ENCODE measurements at places on chromosomes 1 and 21.
A peak's percentile ranks its signal among the peaks of the same experiment; 100 is the strongest.

DNA sequence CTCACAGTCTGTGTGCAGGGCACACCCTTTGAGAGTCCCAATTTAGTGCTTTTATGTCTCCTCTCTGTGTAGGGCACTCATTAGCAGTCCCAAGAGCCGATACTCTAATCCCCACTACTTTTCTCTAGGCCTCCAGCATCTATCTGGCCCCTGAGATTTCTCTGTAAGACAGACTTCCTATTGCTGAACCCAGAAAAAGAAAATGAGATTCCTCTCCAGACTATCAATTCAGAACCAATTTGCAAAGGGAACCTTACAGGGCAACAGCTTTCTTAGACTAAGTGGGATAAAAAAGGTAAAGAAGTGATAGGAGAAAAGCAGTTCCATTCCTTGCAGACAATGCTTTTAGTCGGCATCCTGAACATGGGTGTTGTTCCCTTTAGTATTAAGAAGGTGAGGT lies 172.2 kb downstream of the EDEM3 start:
- DNase-seq = no peak

DNA sequence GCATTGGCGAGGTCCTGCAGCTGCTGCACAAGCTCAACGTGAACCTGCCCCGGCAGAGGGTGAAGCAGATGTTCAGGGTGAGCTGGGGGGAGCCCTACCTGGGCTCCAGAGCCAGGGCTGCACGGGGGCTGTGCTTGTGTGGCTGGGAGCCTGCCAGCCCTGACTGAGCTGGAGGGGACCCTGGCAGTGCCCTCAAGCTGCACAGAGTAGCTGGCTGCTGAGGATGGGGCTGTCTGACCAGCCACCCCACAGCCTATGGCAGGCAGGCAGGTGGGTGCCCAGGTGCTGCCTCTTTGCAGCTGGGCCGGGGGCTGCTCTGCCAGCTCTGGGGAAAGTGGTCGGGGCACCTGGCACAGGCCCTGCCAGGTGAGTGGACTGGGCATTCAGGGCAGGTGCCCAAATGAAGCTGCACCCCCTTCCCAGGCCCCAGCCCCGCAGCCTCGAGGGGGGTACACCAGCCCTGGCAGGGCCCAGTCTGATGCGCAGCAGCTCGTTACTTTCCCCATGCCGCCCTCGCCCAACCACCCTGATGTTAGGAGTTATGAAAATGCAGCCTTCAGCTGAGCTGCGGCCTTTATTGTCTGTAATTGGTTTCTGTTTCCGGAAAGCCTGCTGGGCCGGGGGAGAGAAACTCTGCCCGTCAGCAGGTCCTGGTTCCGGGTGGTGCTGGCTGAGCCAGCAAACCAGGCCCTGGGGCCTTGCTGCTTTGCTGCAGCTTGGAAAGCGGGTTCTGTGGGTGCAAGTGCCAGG lies 4.3 kb downstream of the PLCH2 start:
- no peak for DNase-seq

- DNase-seq = peak; percentile 5
Observed at GRCh38 chr21:26881504-26882228, 36.5 kb upstream of the ADAMTS1 start.

DNA sequence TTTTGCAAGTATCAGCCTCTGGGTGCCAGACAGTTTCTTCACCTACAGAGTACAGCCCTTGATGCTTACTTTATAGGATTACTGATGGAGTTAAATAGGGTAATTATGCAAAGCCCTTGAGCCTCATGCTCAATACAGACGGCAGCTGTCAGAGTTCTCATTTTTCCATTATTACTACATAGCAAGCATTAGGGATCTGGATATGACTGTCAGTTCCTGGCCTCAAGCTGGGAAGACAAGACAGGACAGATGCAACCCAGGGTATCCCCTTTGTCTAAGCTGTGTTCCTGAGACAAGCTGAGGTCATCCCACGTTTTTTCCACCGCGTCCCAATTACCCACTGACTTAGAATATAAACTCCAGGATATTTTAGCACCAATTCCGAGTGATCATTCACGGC lies 94.4 kb downstream of the SLC35F3 start:
- no peak for DNase-seq

DNA sequence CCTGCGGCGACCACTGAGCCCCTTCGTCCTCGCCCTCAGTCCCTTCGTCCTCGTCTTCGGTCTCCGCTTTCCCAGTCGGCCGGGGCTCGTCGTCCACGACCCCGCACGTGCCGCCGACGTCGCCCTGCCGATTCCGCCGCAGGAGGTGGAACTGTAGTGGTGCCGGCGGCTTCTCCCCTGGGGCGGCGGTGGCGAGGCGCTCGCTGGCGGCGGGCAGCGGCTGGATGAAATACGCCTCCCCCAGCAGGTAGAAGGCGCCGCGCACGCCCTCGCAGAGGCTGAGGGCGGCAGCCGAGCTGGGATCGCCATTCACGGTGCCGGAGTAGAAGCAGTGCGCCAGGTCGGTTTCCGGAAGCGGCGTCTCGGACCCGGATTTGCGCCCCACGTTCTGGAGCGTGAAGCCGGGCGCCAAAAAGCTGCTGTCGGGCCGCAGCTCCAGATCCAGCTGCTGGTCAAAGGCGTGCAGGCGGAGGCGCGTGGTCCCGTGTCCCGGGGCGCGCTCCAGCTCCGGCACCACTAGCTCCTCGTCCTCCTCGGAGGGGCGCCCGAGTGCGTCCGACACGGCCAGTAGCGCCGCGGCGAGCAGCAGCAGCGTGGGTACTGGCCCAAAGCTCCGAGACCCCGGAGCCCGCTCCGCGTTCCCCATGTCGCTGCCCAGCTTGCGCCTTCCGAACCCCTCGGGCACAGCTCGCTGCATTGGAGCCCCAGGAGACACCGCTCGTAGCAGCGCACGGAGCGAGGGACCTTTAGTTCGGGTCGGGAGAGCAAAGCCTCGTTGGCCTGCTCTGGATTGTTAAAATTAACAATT lies 747 bp downstream of the ADAMTS1 start:
- no peak for DNase-seq

DNA sequence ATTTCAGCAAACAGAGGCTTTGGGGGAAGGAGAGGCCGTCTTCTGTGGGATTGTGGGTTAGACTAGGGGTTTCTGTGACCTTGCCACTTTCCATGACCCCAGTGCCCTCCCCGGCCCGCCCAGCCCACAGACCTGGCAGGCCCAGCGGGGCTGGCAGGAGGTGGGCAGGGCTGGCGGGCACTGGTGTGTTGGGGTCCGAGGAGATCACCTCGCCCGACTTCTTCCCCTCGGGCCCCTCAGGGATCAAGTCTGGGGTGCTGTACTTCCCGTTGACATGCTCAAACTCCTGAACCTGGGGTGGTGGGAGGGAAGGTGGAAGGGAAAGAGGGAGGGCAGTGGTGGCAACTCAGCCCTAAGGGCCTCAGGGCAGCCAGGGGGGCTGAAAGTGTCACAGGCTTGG lies 56.3 kb downstream of the CHD5 start:
- DNase-seq = no peak

- no peak for DNase-seq
Observed at GRCh38 chr1:88983791-88984559, 8.5 kb downstream of the KYAT3 start.

DNA sequence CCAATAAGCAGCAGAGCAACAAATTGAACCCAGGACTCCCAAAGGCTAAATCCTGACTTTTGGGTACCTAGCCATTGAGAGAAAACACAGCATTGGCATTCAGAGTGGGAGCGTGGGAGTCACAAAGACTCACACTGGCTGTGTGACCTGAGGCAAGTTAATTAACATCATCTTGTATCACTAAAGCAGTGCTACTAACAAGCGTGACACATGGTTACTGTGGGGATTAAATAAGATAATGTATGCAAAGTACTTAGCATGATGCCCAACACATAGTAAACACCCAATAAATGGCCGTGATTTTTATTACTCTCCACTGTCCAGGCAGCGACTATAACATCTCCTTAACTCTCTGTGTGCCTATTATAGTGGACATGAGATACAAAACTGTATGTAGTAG lies 73.3 kb downstream of the CD34 start:
- DNase-seq = no peak

DNA sequence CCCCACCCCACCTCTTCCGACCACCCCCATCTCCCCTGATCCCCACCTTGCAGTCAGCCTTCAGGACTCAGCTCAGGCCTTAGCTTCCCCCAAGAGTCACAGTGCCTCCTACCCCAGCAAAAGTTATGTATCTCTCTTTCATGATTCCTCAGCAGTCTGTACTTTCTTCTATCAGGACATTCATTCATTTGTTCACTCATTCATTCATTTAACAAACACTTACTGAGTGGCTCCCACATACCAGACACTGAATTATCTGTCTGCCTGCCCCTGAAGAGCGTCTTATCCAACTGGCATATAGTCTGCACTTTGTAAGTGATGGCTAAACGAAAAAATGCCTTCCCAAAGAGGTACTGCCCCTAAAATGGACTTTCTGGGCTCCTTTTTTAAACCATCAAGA lies 114.4 kb upstream of the SLC35F3 start:
- no peak for DNase-seq

GRCh38 chr1:194474701-194475100 lies 1288.3 kb upstream of the B3GALT2 start:
- no peak for DNase-seq

- DNase-seq = no peak
Observed at GRCh38 chr1:168202941-168203654, 22.7 kb upstream of the SFT2D2 start.

- no peak for DNase-seq
Observed at GRCh38 chr21:41581592-41582228, 73.8 kb upstream of the TMPRSS2 start.

- no peak for DNase-seq
Observed at GRCh38 chr21:42683371-42684108, 30.1 kb downstream of the PDE9A start.

GRCh38 chr21:28216976-28217523 lies 775.6 kb downstream of the LTN1 start:
- DNase-seq = no peak

- no peak for DNase-seq
Observed at GRCh38 chr1:225713281-225713680, 60.4 kb upstream of the ENAH start.

DNA sequence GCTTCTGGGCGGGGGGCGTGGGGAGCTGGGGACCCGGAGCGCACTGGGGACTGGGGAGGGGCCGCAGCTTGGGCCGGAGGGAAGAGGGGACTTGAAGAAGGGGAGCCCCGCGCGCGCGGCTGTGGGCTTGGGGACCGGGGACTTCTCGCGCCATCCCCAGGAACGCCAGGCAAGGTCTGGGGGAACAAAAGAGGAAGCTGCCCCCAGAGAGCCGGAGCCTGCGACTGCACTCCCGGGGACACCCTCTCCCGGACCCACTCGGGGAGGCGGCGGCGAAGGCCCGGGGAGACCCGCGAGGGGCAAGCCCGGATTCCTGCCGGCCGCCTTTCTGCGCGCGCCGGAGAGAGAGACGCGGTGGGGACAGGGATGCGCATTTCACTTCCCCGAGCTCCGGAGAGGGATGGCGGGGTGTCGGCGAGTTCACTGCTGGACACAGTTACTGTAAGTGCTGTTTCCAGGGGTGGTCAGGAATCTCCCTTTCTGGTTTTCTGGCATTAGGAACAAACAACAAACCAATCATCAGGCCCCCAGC lies 732 bp downstream of the ABCG1 start:
- no peak for DNase-seq

DNA sequence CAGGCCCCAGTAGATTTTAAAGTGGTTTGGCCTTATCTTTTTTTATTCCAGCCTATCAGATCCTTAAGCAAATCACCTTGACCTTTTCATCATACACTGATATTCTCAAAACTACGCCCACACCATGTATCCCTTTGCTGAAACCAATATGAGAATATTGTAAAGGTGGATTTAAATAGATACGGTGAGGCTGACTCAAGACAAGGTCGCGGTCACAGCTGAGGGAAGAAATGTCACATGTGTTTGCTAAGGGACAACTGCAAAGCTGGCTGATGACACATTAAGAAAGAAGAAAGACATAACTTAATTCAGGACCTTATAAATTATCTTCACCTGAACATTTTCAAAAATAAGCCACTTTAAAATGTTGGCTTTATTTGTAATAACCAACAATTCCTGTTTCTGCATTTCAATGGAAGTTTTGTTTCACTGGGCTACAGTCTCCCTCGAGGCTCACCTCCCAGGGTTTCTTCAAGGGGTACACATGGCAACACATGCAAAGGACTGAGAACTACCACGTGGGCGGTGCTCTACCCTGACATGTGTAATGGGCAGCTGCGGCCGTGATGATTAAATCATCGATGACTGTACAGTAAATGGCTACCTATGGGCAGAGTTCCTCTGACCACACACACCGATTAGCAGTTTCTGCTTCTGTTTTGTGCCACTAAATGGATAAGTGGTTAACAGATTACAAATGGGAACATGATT lies 189.5 kb downstream of the SIPA1L2 start:
- DNase-seq = no peak

GRCh38 chr1:56256153-56257000 lies 323.0 kb downstream of the PLPP3 start:
- DNase-seq = no peak

- DNase-seq = no peak
Observed at GRCh38 chr1:201123866-201124265, 3.1 kb downstream of the ASCL5 start.

DNA sequence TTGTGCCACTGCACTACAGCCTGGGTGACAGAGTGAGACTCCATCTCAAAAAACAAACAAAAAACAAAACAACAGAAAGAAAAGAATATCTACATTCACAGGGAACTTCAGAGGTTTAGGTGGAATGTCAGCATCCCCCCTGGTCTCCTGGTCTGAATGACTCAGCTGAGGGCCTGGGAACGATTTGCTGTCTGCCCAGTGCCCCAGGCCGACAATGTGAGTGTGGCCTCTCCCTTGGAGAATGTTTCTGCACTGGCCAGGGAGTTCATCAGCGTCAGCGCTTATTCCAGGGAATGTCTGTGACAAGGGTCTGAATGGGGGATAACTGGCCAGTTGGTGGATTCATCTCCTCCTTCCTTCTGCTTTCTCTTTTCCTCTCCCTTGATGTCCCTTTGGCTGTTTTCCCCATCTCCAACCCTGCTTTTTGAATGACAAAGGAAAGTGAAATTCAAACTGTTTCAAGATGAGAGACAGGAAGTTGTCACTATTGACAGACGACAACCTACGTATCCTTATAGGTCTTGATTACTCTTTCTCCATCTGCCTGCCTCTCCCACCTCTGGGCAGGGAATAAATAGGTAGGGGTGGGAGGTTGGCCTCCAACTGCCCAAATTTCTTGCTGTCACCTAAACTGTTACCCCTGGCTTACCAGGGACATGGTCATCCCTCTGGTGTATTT lies 213.1 kb downstream of the HHAT start:
- no peak for DNase-seq

GRCh38 chr1:58575551-58576324 lies 1.3 kb downstream of the TACSTD2 start:
- DNase-seq = no peak

DNA sequence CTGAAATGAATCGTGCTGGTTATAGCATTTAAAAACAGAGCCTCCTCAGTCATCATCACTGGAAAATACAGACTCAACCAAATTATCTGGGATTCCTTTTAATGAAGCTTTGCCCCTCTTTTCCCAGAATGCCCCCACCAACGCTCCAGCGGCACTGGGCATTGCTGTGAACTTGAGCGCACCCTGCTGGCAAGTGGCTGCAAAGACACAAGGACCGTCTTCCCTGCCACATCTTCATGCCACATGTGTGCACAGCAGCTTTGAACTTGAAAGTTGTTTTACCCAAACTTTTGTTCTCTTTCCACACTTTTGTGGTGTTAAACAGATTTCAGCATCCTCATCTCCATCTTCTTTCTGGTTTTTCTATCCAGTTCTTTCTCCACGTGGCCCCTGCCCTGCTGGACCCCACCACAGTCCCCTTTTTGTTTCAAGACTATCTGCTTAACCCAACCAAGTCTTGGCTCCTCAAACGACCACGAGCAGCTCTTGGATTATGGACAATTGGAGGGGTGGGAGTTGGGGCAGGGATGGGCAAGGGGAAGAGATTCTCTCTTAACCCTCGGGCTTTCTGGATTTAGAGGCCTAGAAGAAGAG lies 12.8 kb upstream of the LMX1A start:
- no peak for DNase-seq
